Activated naive CD4-positive, alpha-beta T cell treated with anti-CD3 and anti-CD28 coated beads for 36 hours (primary cell): ENCODE measurements at places on chromosomes 4 and X.
A peak's percentile ranks its signal among the peaks of the same experiment; 100 is the strongest.

- DNase-seq, result no peak
Observed at GRCh38 chrX:71098951-71099506, 3.4 kb downstream of the FOXO4 start.

DNA sequence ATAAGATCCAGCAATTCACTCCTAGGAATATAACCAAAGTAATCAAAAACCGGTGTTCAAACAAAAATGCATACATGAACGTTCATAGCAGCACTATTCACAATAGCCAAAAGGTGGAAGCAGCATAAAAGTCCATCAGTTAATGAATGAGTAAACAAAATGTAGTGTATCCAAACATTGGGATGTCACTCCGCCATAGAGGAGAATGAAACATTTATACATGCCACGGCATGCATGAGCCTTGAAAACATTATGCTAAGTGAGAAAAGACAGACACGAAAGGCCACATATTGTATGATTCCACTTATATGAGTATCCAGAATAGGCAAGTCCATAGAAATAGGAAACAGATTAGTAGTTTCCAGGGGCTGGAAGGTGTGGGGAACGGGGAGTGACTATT is 11.0 kb upstream of the PDLIM3 start:
- no peak for DNase-seq

DNA sequence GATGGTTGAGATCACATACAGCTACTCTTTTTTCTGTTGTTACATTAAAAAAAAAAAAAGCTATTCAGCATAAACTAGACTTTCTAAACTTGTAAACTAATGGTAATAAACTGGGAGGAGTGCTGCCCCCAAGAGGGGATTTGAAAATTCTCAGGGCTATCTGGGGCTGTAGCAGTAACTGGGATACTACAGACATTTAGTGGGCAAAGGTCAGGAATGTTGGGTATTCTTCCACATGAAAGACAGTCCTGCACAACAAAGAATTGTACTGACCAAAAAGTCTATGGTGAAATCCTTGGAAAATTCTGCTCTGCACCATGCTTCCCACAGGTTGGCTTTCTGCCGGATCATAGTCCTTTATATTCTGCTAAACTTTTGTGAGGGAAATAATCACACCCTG is 232.6 kb upstream of the BOD1L1 start:
- DNase-seq, result no peak

GRCh38 chr4:119984996-119985395 is 81.7 kb downstream of the MAD2L1 start:
- no peak for DNase-seq

DNA sequence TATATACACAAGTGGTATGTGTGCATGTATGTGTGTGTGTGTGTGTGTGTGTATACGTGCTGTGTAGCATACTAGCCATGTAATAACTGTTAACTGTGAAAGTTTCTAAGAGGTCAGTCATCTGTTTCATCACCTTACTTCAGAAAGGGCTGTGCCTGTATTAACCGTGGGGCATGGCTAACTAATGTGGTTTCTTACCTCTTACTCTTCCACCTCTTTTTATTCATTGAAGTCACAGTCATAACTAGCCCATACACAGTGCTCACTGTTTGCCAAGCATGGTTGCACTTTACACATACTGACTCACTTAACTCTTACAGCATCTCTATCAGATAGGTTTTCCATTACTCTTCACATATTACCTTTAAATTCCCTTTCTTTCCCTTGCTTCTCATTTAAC is 23.7 kb upstream of the LRAT start:
- DNase-seq, result no peak

DNA sequence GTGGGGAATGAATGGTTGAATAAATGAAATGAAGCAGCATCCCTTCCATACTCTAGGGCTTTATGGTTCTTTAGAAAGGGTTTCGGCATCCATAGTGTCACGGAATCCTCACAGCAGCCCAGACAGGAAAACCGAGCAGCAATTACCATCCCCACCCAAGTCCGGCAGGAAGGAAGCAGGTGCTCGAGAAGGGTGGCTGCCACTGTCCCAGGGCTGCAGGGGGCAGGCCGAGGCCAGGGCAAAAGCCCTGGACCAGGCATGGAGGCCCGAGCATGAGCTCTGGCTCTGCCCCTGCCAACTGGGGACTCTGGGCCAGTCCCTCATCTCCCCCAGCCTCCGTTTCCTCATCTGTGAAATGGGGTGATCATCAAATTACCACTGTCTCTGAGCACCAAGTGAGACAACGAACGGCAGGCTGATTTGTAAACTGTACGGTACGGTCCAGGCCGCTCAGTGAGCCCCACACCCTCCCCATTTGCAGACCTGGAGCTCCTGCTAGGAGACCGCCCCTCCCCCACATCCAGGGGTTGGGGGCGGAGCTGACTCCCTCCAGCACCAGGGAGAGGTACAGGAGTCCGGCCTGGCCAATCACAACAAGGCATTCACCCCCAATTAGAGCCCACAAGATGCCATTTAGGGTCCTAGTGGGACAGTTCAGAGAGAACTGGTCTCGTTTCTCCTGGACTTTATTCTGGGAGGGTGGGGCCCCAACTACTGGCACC is 100.4 kb downstream of the WFS1 start:
- DNase-seq, result no peak

- no peak for DNase-seq
Observed at GRCh38 chr4:140653718-140654494, 85.1 kb upstream of the UCP1 start.

- no peak for DNase-seq
Observed at GRCh38 chr4:32180086-32180485, 1459.9 kb downstream of the PCDH7 start.

GRCh38 chr4:74539044-74539790 is 94.3 kb downstream of the AREG start:
- no peak for DNase-seq

GRCh38 chrX:22237479-22237878 is 35.2 kb upstream of the CBLL2 start:
- no peak for DNase-seq

GRCh38 chr4:85932500-85933290 is 427.2 kb downstream of the MAPK10 start:
- DNase-seq, result no peak

- peak; percentile 3 for DNase-seq
Observed at GRCh38 chrX:93673869-93674271, at the start of gene FAM133A. TSS of gene FAM133A (plus strand) at chrX:93674206. CDS start at chrX:93709420, 35,214 bp downstream.

- DNase-seq, result no peak
Observed at GRCh38 chrX:7085879-7086278, 61.6 kb upstream of the STS start.

DNA sequence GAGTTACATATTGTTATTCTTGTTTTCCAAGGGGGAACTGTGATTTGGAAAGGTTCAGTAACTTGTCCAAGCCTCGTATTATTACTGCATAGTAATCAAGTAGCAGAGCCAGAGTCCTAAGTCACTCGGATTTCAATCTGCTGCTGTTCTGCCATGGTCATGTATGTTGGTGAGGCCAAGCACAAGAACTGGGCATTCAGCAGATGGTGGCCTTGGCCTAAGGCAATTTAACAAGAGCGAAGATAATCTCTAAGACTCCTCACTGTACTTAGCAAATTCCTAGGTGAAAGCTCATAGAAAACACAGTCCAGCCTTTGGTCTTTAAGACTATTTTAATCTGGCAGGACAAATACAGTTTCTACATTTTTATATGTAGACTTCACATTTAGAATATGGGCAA is 64.8 kb downstream of the NDST3 start:
- DNase-seq, result no peak

GRCh38 chrX:41152221-41152620 is 67.0 kb downstream of the USP9X start:
- no peak for DNase-seq

DNA sequence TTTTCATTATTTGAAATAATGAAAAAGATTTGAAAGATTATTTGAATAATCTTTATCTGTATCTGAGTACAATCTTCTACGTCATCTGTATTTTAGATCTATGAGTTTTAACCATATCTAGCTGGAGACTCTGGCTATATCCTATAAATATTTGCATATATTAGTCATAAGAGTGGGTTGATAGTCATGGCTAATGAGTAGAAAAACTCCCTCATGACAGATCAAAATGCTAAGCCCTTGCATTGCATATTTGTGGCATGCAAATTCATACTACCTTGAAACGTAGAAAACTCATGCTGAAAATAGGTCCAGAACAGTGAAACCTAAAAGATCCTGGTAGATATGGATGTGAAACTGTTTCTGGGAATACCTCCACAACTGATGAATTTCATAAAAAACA is 291.3 kb downstream of the GALNTL6 start:
- DNase-seq, result no peak

DNA sequence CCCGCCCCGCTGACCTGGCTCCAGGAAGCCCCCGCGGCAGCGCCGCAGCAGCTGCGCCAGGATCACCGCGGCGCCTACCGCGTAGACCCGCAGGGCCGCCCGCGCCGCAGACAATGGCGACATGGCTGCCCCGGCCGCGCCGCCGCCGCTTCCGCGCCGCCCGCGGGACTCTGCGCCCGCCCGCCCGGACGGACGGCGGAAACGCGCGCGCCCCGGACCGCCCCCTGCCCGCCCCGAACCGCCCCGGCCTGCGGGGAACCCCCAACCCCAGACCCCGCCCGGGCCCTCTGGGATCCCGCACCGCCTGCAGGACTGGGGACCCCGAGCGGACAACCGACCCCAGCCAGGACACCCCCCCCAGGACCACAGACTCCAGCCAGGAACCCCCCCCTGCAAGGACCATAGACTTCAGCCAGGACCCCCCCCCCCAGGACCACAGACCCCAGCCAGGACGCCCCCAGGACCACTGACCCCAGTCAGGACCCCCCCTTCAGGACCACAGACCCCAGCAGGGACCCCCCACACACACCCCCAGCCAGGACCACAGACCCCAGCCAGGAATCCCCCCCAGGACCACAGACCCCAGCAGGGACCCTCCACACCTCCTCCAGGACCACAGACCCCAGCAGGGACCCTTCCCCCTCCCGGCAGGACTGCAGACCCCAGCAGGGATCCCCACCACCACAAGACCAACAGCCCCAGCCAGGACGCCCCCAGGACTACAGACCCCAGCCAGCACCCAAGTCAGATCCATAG is at the start of the genes DHRSX and ZBED1:
Gene DHRSX (minus strand): TSS at position 174 of the 756 bp plus-strand sequence. CDS start 51 bp downstream, at position 123.
Gene ZBED1 (minus strand): TSS at position 174 of the 756 bp plus-strand sequence. CDS start 10,257 bp downstream, outside the sequence.
- DNase-seq, result peak; percentile 62

DNA sequence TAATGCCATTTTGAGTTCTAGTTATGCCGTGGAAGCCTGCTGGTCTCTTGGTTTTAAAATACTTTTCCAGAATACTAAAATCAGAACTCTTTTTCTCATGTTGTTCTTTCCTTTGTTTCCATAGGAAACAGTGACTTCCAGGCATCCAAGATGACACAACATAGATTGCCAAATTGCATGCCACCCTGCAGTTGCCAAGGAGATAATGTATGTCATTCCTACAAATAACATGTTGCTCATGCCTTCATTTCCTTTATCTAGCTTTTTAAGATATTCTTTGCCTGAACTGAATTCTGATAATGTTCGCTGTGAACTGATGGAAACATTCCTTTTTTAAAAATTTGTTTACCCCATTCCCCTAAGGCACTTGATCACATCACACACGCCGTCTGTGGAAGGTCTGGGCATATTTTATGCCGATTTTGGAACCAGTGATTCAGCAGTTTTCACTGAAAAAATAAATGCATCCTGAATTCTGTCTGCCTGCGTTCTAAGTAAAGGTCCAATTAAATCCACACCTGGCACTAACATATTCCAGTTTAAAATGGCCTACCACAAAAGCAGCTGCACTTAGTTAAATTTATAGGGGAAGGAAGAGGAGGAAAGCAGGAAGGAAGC is 38.0 kb upstream of the COX7B2 start:
- no peak for DNase-seq

DNA sequence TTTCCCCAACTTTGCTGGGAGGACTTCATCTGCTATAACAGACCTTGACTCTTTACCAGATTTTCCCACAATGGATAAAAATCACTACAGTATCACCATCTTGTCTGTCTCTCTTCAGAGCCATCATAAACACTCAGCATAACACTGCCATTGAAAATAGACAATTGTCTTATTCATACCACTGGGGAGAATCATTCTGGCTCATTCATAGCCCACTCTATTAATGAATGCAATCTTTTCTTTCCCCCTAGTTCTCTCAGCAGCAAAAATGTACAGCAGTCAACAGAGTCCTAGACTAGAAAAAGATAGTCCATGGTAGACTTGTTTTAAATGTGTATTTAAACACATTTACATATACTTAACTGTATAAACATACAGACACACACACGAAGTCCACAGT is 19.2 kb downstream of the SLC9A7 start:
- DNase-seq, result no peak

- no peak for DNase-seq
Observed at GRCh38 chr4:79273915-79274314, 51.9 kb downstream of the NAA11 start.

GRCh38 chr4:35399912-35400311 is 844.4 kb downstream of the ARAP2 start:
- no peak for DNase-seq

DNA sequence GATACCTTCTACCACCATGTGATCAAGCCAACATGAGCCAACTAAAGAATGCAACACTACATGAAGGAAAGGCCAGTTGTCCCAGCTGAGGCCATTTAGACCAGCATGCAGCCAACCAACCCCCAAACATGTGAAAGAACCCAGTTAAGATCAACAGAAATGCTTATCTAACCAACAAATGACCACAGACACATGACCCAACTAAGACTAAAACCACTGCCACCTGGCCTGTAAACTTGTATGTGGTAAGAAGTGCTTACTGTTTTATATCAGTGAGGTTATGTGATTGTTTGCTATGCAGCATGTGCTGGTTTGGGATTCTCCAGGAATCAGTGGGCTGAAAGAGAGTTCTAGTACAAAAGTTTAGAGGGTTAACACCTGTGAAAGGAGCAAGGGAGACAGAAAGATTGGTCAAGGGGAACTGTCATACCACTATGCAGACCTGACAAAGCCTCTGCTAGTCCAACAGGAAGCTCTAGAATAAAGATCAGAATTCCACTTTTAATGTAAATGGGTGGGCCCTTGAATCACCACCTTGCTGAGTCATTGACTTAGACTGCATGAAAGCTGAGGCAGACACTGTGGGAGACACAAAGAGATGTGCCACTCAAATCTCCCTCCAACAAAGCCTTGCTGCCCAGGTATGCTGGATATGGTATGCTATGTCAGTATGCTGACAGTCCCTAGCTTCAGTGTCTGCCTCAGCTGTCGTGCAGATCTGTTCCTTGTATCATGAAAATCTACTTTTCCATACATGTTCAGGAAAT is 6.1 kb upstream of the SH3D19 start:
- no peak for DNase-seq

- DNase-seq, result no peak
Observed at GRCh38 chr4:41475402-41475801, 62.6 kb upstream of the LIMCH1 start.

DNA sequence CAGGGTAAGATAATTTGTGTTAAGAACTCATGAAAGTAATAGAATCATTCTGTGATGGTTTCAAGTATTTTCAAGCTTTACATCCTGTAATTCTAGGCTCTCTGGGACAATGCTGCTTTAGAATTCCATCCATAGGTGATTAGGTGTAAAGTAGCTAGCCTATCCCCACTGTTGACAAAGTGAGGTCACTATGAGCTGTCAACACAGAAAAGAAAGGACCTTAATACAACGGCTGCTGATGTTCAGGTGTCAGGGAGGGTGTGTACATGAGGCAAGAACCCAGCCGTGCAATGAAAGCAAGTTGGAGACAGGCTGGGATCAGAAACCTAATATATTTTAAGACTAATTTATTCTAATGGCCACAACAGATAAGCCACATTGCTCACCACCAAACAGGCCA is 36.8 kb upstream of the SH3RF1 start:
- DNase-seq, result no peak

GRCh38 chr4:150321113-150321512 is 242.9 kb downstream of the DCLK2 start:
- DNase-seq, result no peak
